Endodermal cell (in vitro differentiated cells): ENCODE measurements at places on chromosomes 3 and 15. TPM values are rescaled to one million over a fixed set of nuclear protein-coding genes. Genes with fewer than 3 reads are reported as not detected.

GNAT1 gene
- total RNA-seq = 1.2 TPM in 1 of 2 replicates, not detected in the other

TPRA1 gene
- 19.2 and 22.9 TPM in 2 replicates for total RNA-seq

LINGO1 gene
- total RNA-seq = 7.9 to 9.5 TPM (median 8.6 TPM) in 3 replicates

WWTR1 gene
- total RNA-seq = 17.3 and 18.6 TPM in 2 replicates

SAMMSON gene
- not detected in 2 replicates for total RNA-seq
